HuH-7 (cell line): ENCODE measurements at places on chromosomes 12 and 14.

DNA sequence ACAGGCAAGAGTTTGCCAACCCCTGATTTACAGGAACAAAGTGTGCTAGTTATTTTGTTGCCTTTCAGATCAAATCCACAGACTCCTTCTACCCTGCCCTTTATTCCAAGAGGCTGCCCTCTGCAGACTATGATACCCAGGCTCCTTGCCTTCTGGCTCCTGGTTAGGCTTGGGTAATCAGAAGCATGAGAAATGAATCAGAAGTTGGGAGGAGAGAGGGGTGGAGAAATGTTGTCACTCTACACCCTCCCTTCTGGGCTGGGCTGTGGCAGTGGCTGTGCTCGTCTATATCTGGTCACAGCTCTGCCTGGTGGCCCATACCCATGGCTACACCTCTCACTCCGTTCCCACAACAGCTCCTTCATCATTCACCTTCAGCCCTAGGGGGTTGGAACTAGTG is 204.6 kb upstream of the PLXNC1 start:
- DNase-seq = no peak

GRCh38 chr14:55457496-55457895 is 17.1 kb upstream of the TBPL2 start:
- no peak for DNase-seq

GRCh38 chr12:104482748-104483147 is 26.0 kb downstream of the CHST11 start:
- no peak for DNase-seq

DNA sequence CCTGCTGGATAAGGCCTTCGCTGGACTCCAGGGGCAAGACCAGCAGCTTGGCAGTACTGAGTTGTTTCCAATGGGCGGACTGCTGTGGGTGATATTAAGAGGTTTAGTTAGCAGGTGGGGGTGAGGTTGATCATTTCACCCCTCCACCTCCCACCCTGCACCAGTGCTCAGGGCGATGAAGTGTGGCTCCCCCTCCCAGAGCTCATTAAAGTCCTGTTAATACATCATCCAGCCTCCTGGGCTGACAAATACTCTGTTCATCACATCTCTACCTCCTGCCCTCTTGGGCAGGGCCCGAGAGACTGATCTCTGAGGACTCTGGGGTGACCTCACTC is 2.4 kb upstream of the FIGNL2 start:
- DNase-seq = no peak

DNA sequence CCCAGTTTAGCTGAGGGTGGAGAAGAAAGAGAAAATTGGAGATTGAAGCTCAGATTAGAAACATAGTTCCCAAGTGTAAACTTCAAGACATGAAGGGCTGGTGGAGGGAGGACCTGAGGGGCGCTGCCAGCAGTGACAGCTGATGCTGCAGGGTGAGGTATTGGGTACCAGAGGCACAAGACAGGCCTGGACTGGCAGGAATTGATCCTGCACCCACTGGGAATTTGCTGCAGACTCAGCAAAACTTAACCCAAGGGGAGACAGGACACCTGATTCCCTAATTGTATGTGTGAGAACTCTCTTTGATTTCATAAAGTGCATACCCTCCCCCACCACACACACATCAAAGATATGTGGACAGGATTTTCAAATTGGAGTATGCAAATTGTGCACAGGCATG is 11.6 kb downstream of the PTPRR start:
- DNase-seq = no peak

GRCh38 chr12:131000000-131000486 is 46.3 kb downstream of the ADGRD1 start:
- no peak for DNase-seq

GRCh38 chr12:8827551-8828256 is 5.3 kb downstream of the A2ML1 start:
- no peak for DNase-seq

GRCh38 chr14:51006324-51006723 is 62.0 kb upstream of the PYGL start:
- no peak for DNase-seq

DNA sequence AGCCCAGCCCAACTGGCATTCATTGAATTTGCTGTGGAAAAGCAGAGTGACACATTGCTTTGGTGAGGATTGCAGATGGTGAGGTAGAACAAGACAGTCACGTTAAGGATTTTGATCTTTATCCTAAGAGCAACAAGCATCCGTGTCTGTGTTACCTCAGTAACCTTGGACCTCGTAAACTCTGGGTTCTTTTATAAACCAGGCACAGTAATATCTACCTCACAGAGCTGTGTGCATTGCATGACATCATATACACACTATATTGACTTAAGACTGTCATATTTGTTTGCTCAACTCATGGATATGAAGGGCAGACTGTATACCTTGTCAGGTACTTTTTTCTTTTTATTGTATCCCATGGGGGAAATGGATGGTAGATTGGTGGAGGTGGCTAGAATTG is 156.2 kb downstream of the ETV6 start:
- no peak for DNase-seq

- DNase-seq = no peak
Measured at GRCh38 chr14:76439237-76439775, 63.4 kb downstream of the ESRRB start.

DNA sequence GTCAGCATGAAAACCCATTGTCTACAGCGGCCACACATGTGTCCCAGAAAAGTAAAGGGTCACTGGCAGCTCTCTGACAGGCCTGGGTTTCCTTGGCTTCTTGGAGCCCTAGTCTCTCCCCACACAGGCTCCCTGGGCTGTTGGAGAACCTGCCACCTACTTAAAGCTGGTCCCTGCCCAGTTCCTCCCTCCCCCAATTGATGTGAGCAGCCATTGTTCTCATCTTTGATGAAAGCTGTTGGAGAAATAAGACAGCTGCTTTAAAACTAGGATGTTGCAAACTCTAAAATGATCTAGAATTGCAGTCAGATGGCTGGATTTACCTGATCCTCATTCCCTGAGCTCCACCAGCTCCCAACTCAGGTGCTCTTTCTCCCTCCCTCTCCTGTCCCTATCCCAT is 4.8 kb upstream of the PLEKHH1 start:
- no peak for DNase-seq

GRCh38 chr12:105470601-105471000 is 140.1 kb downstream of the C12orf75 start:
- DNase-seq = no peak
